ENCODE measurements at places on chromosomes 5 and 9. TPM values are rescaled to one million over a fixed set of nuclear protein-coding genes. Genes with fewer than 3 reads are reported as not detected.
A peak's percentile ranks its signal among the peaks of the same experiment; 100 is the strongest.

- DNase-seq = no peak
Observed at GRCh38 chr5:118176146-118176545, 812.2 kb downstream of the DTWD2 start.

Gene ACSL6
- 0.27 TPM for total RNA-seq

DNA sequence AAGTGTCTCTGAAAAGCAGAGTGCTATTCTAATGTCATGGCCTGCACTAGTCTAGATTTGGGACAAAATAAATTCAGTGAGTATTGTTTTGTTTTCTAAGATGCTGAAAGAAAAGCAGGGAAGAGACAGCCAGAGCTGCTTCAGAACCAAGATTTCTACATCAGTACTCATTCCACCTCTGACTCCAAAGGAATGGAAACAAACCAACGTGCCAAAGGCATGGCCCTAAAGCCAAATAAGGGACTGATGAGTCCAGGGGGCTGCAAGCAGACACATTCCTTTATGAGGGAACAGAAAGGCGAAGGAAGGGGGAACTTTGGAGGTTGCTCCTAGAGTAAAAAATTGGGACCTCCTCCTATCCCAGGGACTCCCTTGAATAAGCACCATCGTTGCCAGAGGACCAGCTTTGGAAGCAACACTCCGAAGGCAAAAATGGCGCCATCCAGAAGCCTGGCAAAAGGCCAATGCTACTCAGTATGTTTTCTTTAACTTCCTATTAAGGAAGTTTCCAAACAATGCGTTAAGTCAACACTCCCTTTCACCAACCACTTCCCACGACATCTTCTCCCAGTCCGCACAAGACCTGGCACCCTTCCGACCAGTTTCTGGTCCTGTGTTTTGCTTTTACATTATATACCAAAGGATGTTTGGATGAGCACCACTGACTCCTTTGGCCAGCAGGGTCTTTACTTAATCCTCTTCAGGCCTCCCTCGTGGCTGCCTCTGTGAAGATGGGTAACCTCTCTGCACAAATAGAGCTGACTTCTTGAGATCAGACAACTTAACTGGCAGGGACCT is 31.6 kb downstream of the ADAM19 start:
- DNase-seq = no peak

- DNase-seq = peak; percentile 65
Observed at GRCh38 chr9:136546697-136547501, 1.1 kb upstream of the NOTCH1 start.

- DNase-seq = peak; percentile 25
Observed at GRCh38 chr5:81393783-81394718, at the start of gene ACOT12. Gene ACOT12, minus strand, starts transcription at chr5:81394134. Its CDS starts 20 bp downstream, at chr5:81394114.

DNA sequence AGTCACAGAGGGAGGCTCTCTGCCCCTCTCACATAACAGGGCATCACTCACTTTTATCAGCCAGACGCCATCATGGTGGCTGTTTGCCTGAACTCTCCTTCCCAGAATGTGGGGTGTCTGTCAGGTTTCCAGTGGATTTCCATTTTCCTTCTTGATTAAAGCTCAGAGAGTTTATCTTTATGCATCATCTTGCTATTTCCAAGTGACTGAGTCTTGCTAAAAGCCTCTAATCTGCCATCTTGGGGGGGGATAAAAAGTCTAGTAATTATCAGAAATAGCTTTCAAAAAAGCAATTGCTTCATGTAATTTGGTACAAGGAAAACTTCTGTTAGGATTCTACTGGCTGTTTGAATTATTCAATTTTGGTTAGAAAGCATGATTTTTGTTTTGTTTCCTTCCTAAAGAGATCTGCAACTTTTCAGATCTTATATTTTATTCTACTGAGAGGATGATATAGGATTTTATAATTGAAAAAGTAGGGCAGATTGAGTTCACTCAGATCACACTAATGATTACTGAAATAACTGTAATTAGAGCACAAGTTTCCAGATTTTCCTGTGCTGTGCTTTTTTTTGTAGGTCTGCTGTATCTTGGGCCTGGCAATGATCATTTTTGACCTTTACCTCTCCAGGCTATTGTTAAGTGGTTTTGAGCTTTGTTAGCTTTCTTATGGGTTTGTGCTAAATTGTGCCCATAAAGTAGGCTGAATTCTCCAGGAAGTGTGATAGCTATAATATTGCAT is 661.5 kb downstream of the TLE4 start:
- no peak for DNase-seq

- no peak for DNase-seq
Observed at GRCh38 chr5:38722918-38723317, 122.9 kb upstream of the OSMR start.

Gene PCDHB13
- under 0.01 TPM for total RNA-seq

Gene SPINK4
- total RNA-seq = not detected

DNA sequence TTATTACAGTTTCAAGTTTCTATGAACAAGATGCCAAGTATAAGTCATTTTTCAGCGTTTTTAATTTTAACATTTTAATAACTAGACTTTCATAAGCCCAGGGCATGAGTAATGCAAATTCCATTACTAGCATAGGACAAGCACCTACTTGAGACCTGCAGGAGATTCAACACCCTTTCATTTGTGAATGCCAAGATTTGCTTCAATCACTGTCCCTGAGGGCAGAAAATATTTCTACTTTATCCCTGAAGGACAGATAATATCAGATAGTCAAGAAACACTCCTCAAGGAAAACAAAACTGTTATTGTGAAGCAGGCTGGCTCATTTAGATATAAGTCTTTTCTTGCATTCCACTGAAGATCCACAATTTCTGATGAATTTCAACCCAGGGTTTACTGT is 27.7 kb upstream of the ZNF622 start:
- no peak for DNase-seq

- DNase-seq = no peak
Observed at GRCh38 chr5:59238126-59238902, 655.2 kb downstream of the PDE4D start.
